ELF-1 (cell line): ENCODE measurements at places on chromosomes 5 and 9.

DNA sequence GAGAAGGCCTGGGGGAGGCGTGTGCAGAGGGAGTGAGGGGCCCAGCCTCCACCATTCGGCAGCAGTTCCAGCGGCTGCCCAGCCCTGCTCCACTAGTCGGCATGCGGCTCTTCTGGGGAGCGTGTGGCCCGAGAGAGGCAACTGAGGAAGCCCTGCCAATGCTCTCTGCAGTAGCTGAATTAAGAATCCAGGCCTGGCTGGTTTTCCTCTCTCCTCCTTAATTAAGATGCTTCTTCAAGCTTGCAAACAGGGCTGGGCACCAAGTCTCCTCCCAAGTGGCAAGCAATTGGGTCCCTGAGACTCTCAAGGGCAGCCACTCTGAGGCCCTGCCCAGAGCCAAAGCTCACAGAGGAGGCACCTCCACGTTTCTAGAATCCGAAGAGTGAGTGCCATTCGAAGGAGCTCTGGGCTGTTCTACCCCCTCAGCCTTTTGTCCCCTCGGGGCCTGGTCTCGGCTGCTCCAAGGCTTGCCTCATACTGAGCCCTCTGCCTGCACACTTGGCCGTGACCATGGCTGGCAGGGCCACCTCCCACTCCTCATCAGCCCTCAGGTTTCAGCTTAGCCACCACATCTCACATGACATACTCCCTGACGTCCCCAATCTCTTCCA, 75.4 kb upstream of the LRRTM2 start:
- DNase-seq, result no peak

GRCh38 chr9:81182431-81182830, 506.9 kb downstream of the TLE1 start:
- DNase-seq, result peak; percentile 3

GRCh38 chr9:85173967-85174366, 504.4 kb downstream of the NTRK2 start:
- no peak for DNase-seq

DNA sequence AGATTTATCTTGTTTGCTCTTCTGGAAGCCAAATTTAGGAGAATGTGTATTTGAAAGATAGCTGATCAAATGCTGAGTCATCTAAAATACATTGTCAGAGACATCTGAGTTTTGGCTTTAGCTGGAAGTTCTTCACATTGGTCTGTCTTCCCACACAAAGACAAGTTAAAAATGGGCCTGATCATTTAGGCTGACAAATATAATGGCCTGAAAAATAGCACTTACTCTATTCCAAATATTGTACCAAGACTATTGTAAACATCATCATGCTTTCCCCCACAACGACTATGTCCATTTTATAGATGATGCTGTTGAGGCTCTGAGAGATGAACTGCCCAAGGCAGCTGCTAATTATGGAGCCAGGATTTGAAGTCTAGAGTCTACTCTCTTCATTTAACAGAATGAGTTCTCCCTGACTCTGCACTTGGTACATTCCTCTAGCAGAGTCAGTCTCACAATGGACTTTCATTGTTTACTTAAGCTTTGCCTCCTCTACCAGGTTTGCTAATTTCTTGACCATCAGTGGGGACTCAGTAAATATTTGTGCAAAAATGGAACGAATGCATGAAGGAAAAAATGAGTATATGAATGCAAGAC, 619.4 kb upstream of the KLF4 start:
- DNase-seq, result no peak

DNA sequence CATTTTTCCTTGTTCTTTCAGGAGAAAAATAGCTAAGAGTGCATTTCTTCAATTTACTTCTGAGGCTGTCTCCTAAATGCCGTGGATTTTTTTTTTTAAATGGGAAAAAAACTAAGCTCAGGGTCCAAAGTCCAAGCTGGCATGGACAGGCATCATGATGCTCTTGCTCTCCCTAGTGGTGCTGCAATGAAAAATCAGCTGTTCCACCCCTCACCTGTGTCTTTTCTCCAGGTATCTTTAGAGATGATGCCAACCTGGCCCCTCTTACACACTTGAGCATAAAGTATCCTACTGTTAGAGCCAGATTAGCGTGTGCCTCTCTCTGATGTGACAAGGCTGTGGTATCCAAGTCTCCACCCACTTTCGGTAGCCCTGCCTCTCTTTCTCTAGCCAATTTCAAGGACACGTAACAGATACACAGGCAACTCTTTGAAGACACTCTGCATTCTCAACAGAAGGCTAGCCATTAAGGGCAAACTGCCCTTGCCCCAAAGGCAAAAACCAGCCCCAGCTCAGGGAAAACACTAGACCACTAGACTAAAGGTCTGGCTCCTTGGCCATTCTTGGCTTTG, 208.8 kb downstream of the SAXO1 start:
- peak; percentile 16 for DNase-seq

GRCh38 chr9:133184971-133185370, 21.3 kb upstream of the GBGT1 start:
- DNase-seq, result peak; percentile 43

DNA sequence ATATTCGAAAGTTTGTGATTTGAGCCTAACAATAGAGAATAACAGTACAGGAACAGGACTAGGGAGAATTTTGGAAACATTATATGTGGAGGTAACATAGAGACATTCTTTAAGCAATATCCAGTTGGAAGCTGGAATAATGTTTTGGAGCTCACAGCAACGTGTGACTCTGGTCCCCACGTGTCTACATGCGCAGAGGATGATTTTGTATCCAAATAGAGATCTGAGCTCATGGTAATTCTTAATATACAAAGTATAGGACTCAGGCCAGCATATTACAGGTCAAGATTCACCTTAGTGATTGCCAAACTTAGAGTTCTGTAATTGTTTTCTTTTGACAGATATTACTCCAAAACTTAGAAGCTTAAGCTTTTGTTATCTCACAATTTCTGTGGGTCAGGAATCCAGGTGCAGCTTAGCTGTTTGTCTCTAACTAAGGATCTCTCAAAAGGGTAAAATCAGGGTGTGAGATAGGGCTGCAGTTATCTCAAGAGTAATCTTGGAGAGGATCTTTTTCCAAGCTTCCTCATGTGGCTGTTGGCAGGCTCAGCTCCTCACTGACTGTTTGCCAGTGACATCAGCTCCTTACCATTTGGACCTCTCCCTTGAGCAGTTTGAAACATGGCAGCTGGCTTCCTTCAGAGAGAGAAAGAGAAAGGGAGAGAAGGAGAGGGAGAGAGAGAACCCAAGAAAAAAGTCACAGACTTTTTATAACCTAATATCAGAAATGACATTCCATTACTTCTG, 272.0 kb upstream of the ZNF462 start:
- no peak for DNase-seq

DNA sequence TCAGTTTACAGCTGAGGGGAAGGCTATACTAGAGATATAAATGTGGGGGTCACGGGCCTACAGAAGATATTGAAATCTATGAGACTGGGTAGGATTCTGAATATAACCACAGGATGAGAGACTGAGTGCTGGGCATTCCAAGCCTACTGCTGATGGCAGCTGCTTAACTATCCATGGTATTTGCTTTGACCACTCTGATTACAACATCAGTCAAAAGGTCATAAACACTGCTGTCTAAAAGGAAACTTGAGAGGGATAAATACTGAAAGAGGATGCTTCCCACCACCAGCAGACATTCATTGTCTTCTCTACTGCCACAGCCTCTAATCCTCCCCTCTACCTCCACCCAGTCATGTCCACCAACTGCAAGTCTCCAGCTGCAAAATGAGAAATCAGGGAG, 3.8 kb downstream of the ZNF622 start:
- no peak for DNase-seq

DNA sequence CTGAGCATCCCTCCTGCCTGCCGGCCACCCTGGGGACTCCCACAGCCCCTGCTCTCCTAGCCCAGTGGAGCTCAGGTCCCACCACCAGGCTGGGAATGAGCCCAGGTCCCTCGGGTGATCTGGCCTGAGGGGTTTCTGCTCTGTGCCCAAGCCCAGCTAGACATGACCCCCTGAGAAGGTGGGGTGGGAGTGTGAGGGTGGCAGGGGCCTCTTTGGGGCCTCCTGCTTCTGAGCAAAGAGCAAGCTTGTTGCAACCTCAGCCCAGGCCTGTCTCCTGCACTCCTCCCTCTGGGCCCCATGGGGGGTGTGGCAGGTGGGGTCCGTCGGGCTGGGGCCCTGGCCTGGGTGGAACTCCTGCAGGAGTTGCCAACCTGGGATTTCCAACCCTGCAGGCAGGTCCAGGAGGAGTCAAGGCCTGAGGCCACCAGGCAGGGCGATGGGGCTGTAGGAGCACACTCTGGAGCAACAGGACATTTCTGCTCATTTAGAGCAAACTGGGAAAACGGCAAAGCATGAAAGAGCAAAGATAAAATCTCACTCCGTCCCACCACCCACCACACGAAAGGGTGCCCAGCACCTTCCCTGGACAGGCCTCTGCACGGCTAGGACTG, 11.4 kb upstream of the NRARP start:
- DNase-seq, result peak; percentile 6

DNA sequence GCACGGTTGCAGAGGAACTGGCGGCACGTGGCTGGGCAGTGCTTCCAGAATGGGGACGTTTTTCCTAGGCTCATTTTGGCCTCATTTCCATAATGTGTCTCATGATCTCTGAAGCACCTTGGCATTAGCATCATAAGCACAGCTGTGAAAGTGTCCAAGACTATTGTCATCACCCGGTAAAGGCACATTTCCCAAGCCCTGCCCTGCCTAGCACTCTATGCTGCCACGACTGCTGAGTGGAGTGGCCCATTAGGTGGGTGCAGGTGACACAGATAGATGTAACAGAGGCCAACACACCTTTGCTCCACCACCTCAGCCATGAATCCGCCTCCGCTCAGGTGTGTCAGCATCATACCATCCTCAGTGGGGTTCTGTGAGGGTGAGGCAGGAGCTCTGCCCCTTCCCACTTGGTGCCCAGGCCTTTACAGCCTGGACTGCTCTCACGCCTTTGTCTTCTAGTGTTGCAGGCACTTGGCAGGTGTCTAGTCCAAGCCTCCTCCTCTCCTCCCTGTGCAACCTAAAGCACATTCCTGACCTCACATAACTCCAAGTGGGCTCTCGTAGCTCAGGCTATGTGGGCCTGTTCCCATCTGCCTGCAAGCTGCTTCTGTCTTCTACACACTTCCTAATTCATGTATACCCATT, 213.0 kb downstream of the FSTL4 start:
- no peak for DNase-seq

DNA sequence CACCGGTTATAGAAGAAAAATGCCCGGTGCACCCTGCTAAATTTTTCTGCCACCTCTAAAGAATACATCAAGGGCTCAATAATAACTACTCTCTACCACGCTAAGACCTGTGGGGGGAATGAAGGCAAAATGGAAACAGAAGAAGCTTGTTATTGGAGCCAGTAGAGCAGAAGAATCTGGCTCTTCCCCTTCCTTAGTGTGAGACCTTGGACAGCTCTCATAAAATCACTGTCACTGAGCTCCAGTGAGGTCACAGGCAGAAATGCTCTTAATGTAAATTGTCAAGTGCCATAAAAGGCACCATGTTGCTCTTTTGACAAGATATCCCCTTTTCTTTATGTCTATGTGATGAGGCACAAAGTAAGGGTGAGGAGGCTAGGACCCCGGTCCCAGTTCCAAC, 74.4 kb downstream of the ASTN2 start:
- DNase-seq, result no peak

GRCh38 chr9:96173640-96174039, 128.3 kb downstream of the HSD17B3 start:
- DNase-seq, result no peak

DNA sequence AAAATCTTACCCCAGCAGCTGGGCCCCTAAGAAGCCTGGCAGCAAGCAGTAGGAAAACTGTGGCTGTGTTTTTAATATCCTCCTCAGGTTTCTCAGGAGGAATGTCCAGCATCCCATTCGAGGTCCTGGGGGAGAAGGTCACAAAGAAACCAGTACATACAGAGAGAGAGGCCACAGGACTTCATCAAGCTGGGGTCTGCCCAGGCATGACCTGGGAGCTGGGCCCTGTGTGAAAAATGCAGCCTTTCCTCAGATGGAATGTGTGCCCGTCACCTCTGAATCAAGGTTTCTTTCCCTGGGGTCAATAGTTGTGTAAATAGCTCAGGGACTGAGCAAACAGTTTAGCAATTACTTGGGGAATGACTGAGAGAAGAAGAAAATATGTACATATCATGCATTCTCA, 33.9 kb upstream of the RAD23B start:
- peak; percentile 77 for DNase-seq

- no peak for DNase-seq
These were observed 56.0 kb upstream of the PTGER4 start for GRCh38 chr5:40623480-40624420.

GRCh38 chr9:125902831-125903512, 155.8 kb downstream of the PBX3 start:
- no peak for DNase-seq

GRCh38 chr5:140603734-140604133, 29.2 kb downstream of the CD14 start:
- no peak for DNase-seq

DNA sequence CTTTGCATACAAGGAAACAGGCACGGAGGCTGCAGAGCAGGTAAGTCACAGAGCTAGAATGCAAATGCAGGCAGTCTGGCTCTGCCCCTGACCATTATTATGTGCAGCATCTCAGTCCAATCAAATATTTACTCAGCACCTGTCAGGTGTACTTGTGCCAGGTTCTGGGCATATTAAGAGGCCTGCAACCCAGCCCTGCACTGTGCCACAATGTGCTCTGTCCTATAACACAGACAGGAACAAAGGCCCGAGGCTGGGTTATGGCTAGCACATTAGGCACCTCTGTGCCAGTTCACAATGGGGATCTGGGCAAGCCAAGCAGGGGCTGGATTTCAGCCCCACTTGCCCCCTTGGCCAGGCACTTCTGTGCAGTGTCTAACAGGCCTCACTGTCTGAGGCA, 14.0 kb downstream of the ARL15 start:
- no peak for DNase-seq

GRCh38 chr5:155087036-155087435, 73.5 kb downstream of the KIF4B start:
- peak; percentile 59 for DNase-seq

DNA sequence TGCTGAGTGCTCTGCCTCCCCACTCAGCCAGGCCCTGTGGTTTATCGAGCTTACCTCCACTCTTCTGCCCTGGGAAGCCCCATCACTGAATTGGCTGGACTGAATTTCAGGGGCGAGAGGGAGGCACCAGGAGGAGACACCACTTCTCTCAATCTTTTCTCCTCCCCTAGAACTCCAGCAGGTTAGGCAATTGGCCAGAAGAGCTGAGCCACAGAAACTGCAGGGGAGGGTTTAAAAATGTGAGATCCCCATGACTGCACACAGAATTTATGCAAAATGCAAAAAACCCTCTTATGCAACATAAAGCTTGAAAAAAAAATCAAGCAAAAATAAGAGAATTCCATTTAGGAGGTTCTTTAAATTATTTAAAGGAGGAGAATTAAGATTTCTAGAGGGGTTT, 29.9 kb downstream of the TUT7 start:
- DNase-seq, result no peak

DNA sequence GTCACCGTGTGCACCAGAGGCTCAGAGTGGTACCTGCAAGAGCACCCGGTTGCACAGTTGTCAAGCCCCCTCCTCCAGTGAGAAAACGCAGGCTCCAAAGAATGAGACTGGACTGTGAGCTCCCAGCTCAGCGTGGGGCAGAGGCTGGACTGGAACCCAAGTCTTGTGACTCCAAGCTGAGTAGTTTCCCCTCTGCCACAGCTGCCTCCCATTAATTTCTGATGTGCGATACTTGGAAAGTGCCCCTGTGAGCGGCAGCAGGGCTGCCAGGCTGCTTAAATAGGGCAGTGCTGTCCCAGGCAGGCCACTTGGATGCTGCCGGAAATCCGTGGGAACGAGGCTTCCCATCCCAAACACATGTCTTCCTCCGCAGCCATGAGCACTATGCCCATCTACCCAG, 62.2 kb upstream of the ANGPTL2 start:
- no peak for DNase-seq

GRCh38 chr9:36457836-36458429, 57.9 kb upstream of the RNF38 start:
- DNase-seq, result no peak
